ENCODE measurements at places on chromosomes 5 and 9.

DNA sequence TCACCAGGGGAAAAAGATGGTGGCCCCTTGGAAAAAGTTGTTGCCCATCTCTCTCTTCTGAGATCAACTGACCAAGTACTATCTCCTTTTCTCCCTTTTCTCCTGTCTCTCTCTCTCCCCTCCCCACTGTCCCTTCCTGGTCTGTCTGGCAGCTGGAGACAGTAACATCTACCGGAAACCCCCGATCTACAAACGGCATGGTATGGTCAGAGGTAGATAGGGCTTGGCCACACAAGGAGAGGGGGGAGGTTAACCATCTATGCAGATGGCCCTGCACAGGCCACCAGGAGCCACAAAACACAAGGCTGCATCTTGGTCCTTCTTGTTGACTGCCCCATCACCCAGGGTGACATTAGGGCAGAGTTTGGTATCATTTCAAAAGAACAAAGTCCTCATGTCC lies 29.3 kb upstream of the AFAP1L1 start:
- no peak for DNase-seq

- DNase-seq = no peak
These were observed 422.3 kb downstream of the TMEM232 start for GRCh38 chr5:110304176-110304575.

DNA sequence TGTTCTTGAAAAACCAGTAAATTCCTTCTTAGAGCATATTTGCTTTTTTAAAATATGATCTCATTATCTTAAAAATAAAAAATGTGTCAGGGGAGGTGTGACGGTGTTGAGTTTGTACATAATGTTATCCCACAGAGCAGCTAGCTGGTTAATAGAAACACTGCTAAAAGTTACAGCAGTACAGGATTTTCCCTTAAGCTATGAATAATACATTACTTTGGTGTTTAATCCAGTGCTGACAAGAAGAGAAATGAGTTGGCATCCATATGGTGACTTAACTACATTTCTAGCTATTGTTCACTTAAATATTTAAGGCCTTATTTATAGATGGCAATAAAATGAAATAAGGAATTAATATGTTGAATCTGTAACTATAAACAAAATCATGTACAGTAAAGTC lies 883.1 kb downstream of the CDH18 start:
- DNase-seq = no peak

DNA sequence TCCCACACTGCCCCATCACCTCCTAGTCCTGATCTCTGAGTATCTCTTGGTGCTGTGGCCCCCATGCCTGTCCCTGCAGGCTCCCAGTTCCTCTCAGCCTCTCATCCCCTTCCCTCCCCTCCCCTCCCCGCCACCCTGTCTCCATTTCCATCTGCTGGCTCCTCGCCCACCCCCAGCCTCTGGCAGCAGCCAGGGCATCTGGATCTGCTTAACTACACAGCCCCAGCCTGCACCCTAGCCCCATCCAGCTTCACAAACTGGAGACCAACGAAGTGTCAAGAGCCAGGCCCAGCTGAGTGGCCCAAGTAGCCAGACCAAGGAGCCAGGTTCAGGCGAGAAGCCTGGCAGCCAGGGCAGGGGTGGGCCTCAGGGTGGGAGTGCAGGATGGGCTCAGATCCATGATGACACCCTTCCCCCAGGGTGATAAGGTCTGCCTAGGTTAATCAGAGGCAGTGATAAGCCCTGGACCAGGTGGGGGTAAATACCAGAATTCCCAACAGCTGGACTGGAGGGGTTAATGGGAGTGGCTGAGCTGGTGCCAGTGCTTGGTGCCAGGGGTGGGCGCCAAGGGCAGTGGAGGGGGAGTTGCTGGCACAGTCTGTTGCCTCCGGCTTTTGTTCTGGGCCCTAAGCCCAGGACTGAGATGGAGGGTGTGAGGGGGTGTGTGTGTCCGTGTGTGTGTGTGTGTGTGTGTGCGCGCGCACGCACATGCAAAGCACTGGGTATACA lies 2.5 kb downstream of the IL11RA start:
- no peak for DNase-seq

- no peak for DNase-seq
These were observed 400.1 kb upstream of the PCSK5 start for GRCh38 chr9:75490326-75490725.

- DNase-seq = no peak
These were observed 210.7 kb upstream of the DMRT1 start for GRCh38 chr9:630817-631216.

GRCh38 chr9:34961574-34962490 lies 3.7 kb downstream of the PHF24 start:
- DNase-seq = no peak

DNA sequence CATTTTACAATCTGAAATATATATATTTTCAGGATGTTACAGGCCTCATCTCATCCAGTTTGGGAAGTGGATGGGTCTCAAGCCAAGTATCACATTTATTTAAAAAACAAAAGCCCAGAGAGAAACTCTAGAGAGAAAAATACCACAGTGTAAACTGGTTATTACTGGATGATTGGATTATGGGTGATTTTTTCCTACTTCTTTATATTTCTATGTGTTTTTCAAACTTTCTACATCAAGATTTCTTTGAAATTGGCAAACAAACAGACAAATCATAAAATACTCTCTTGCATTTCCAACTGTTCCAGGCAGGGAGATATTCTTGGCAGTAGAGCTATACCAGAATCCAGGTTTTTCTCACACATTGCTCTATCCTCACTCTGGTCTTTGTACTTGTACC lies 116.0 kb upstream of the SMIM23 start:
- no peak for DNase-seq

DNA sequence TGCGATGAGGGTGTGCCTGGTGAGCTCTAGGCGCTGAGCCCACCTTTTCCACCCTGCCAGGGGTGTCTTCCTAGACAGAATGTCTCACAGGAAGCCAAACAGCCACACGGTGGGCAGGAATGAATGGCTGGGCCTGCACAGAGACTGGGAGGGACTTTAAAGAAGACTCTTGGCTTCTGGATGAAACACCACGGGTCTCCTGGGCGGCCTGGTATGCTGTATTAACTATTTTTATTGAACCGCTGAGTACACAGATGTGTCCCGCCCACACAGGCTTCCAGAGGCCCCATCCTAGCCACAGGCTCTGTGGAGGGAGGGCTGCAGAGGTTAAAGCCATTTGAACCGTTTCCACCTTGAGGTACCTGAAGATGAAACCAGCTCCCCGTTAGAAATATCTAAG lies 115.2 kb upstream of the CXCL14 start:
- DNase-seq = no peak

DNA sequence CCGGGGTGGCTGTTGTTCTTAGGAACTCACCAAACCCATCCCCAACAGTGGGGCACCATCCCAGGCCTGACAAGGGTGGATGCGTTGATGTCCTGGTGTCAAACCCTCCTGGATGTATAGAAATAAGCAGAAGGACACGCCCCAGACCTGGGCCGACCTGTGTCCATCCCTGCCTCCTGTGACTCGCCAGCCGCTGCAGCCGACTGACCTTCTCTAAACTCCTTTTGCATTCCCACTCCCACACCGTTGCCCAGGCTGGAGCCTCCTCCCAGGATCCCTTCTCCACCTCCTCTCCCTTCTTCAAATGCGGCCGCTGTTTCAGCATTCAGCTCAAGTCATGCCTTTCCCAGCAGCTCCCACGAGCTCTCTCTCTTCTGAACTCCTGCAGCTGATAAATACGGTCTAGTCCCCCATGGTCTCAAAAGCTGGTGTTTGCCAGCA lies 213.2 kb upstream of the IER5L start:
- no peak for DNase-seq

GRCh38 chr5:130280528-130281217 lies 376.4 kb downstream of the CHSY3 start:
- no peak for DNase-seq

DNA sequence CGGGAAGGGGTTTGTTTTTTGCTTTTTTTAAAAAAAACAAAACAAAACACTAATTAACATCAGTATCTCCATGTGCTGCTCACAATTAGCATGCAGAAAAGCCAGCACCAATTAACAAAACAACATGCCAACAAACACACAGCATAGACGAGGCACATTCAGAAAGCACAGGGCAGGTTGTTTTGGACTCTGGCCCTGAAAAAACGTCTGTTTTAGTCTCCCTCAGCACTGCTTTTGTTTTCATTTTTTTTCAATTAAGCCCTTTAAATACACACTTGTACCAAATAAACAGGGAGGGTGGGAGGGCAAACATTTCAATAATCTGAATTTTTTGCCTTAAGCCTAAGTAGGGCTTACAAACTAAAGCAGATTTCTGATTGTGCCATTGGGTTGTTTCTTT lies 309.6 kb downstream of the DTWD2 start:
- DNase-seq = no peak

DNA sequence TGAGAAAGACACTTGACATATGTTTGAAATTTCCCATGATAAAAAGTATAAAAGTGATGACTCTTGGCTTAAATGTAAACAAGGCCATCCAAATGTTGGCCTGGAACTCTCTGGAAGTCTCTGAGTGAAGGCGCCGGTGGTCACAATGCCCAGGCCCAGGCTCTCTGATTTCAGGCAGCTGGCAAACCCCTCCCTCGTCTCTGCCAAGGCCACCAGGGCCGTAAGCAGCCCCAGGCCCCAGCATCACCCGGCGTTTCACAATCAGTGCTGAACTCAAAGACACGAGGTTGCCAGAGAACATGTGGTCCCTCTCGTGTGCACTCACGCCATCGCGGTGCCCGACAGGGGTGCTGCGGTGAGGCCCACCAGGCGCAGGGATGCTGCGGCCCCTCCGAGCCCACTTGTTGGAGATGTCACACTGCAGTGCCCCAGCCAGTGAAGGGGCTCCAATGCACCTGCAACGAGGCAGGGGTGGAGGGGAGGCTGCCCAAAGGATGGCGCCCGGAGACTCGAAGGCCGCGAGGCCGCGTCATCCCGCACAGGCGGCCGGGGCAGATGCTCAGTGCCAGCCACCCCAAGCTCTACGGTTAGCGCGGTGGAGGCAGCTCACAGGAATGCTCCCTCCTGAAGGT lies 15.0 kb downstream of the LPCAT1 start:
- no peak for DNase-seq

DNA sequence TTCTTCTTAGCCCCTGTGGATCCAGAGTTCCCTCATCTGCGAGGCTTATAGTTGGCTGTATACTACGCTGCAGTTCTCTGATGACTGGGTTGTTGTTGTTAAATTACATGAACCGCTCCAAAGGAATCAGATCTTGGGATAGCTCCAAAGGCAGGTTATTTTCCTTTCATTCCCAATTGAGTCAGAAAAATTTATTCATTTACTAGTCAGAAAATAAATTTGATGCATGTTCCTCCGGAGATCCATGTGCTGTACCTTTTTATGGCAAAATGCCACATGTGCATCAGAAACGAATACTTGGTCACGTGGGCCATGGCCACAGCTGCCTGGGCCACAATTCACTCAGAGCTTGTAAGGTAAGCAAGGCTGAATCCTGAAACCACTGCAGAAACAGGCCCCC lies 304.0 kb downstream of the NR2F1-AS1 start:
- no peak for DNase-seq

GRCh38 chr5:93573354-93574351 lies 7.4 kb downstream of the NR2F1-AS1 start:
- DNase-seq = no peak

- DNase-seq = no peak
These were observed 6.1 kb upstream of the TUSC1 start for GRCh38 chr9:25684321-25684720.

GRCh38 chr9:84174486-84174885 lies 166.1 kb downstream of the SLC28A3 start:
- no peak for DNase-seq

- no peak for DNase-seq
These were observed 193.3 kb downstream of the PSAT1 start for GRCh38 chr9:78490231-78490630.

DNA sequence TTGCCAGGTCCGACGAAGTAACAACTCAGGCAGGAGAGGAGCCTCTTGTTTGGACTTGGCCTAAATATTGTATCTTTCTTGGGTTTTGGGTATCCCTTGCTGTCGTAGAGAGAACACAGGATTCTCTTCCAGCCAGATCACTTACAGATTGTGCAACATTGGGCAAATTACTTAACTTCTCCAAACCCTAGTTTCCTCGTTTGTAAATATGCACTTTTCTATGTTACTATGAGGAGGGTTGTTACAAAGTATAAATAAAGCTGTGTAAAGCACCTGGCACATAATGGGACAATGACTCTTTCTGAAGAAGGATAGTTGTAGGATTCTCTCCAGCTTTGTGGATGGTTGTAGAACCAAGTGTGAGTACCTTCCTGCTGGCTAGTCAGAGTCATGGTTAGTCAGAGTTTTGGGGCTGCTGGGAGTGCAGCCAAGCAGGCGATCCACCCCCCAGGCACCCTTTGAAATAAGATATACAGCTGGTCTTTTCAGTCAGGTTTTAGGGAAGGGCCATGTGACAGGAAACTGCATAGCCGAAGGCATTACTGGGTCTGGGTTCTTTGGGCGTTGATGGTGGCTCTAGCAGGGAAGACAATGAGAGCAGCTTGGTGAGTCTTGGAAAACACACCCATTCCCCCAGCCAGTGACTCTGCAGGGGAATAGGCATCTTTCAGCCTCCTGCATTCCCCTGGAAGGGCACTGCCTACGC lies 49.9 kb upstream of the GDNF start:
- no peak for DNase-seq

- no peak for DNase-seq
These were observed 49.3 kb downstream of the RASGEF1C start for GRCh38 chr5:180159756-180160155.

Measured in CD4-positive, alpha-beta T cell treated with Interleukin-6 for 4 hours (primary cell).